ENCODE measurements at places on chromosomes 6 and 20.

DNA sequence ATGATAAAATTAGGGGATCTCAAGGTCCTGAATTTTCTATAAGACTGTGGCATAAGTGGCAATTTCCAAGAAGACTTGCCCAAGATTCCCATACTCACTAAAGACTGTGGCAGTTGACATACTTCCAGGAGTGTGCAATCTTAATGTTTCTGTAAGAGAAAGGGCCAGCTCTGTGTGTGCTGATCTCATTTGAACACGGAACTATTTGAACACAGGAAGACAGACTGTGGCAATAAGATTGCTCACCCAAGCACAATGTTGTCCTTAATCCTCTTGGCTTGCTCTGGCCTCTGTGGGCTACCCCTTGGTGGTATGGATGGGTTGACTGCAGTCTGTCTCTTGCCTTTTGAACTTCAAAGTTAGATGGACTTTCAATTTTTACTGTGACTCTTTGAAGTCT lies 151.4 kb downstream of the PHF3 start:
- DNase-seq = no peak

GRCh38 chr6:126210398-126211075 lies 129.4 kb upstream of the CENPW start:
- no peak for DNase-seq

GRCh38 chr6:30898750-30899360 lies 9.2 kb upstream of the GTF2H4 start:
- DNase-seq = no peak

GRCh38 chr6:43386492-43386891 lies 17.0 kb upstream of the ZNF318 start:
- DNase-seq = no peak

DNA sequence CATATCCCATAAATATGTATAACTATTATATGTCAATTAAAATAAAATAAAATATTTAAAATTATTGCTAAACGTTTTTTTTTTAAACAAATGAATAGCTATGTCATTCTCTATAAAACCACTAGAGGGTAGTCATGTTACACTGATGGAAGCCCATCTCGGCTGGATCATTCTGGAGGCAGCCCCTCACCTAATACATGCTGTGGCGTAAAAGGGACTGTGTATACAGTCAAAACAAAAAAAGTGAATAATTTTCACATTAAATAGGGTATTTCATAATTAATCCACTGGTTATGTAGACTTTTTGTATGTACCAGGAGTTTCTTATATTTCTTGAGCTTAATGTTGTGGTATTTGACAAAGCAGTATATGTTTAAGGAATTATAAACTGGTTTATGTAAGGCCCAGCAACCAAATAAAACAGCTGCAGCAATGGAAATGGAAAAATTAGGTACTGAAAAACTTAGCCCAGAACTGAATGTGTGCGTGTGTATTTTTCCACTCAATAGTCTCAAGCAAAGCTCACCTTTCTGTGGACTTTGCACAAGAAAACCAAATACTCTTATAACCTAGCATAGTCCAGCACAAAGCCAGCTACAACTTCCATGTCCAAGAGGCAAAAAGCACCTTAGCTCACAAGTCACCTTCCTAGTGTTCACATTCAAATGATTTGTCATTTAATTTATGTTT lies 81.7 kb downstream of the COL9A1 start:
- no peak for DNase-seq

GRCh38 chr20:31680286-31681127 lies 42.2 kb downstream of the BCL2L1 start:
- no peak for DNase-seq

GRCh38 chr6:141445928-141446628 lies 686.6 kb upstream of the GJE1 start:
- DNase-seq = no peak

- DNase-seq = no peak
These were observed 77.4 kb downstream of the NDUFAF5 start for GRCh38 chr20:13862245-13862644.

DNA sequence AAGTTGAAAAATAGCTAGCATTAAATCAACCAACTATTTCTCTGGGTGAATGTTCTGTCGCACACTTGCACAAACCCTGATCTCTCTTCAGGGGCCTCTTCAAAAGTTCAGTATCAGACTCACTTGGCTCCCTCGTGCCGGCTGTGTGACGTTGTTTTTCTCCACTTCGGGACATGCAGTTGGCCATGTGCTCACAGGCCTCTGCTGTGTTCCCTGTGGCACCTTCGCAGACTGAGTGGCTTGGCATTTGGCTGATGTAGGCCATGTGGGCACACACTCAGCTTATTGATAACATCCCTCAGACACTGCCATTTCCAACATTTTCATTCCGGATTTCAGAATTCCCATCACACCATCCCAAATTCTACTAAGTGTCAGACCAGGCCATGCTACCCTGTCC lies 49.3 kb downstream of the PACRG start:
- DNase-seq = no peak

DNA sequence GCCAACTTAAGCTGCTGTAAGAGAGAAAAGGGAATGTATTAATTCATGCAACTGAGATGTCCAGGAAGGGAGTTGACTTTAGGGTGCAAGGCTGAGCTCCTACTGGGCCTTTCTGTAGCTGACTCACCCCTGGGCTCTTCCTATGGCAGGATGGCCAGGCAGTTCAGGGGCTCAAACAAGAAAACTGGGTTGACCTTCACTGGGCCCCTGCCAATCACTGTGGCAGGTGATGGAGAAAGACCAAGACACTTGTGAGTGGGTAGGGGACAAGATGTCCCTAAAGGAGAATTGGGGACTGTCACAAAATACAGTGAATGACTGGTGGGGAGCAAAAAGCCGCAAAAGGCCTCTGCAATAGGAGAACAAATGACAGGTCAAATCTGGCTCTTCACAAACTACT lies 21.5 kb upstream of the RALGAPA2 start:
- DNase-seq = no peak

GRCh38 chr6:141594874-141595273 lies 537.9 kb upstream of the GJE1 start:
- no peak for DNase-seq
